ENCODE measurements at places on chromosomes 2 and 18.
A peak's percentile ranks its signal among the peaks of the same experiment; 100 is the strongest.

DNA sequence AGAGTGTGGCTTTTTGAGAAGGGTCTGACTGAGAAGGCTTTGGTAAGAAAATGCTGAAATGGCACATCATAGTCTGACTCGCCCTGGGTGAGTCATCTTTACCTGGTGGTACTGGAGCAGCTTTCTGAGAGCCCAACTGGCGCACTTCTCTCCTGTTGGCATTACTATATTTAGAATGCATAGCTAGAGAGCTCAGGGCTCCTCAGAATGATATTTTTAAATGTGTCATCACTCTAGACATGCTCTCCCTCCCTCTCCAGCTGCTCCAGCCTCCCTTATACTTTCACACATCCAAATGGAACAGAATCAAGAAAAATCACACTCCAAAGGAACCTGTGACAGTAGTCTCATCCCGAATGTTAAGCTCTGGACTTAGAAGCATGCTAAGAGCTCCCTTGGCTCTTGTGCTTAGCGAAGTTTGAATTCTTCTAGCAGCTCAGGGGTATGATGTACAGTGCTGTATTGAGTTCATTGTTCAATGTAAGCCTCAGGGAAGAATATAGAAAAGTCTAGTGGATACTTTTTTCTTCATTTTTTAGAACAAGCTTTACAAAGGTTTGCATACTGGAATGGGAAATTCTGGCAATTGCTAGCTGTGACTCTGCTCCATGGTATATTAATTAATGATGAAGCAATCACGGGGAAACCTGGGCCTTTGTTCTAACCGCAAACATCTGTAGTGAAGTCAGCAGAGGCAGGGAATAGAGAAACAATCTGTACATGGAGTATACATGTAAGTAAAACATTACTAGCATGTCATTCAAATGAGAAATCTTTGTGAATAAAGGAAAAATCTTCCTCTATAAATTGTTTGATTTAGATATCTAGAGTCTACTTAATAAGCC lies 751.2 kb upstream of the NRXN1 start:
- DNase-seq: no peak

DNA sequence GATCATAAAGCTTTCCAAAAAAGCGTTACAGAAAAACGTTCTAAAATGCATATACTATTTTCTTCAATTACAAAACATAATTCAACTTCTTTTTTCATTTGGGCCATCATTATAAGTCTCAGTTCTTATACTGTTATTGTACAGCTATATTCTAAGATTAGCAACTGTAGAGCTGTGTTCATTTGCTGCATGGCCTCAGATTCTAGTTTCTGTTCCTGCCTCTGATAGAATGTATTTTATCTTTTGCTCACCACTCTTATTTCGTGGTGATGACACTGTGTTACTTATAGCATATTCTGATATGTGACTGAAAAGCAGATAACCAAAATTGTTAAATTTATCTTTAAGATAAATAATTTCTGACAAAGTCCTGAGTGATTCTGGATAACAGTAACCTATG lies 67.2 kb downstream of the PTRHD1 start:
- no peak for DNase-seq

DNA sequence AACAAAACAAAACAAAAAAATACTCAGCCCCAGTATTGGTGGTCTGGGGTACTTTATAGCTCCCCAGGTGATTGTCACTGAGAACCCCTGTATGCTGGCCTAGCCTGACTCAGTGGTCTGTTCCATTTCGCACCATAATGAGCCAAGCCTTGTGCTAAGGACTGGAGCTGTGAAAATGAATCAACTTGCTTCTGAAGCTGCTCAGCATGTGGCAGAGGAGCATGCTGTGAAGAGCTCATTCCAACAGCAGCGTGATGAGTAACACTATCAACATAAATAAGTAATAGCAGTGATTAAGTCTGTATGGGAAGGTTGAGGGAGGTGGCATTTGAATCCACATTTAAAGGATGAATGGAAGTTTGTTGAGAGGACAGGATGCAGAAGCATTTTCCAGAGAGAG lies 67.2 kb upstream of the ATL2 start:
- no peak for DNase-seq

DNA sequence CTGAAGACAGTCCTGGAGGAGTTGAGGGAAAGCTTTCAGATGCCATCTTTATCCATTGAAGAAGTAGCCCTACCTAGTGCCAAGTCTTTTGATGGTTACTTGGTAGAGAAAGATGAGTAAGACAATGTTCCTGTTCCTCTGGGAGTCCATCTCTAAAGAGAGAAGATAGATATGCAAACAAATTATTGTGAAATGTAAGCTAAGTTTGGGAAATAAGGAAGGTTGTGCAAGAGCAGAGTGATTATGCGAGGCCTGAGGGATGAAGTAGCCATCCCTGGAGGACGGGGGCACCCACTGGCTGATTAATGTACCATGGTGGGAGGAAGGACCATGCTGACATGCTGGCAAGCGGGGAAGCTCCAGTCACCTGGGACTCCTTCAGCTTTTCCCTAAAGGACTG lies 994 bp upstream of the DTNA start:
- DNase-seq: no peak

GRCh38 chr2:215904101-215904500 lies 109.2 kb downstream of the MREG start:
- DNase-seq: no peak

DNA sequence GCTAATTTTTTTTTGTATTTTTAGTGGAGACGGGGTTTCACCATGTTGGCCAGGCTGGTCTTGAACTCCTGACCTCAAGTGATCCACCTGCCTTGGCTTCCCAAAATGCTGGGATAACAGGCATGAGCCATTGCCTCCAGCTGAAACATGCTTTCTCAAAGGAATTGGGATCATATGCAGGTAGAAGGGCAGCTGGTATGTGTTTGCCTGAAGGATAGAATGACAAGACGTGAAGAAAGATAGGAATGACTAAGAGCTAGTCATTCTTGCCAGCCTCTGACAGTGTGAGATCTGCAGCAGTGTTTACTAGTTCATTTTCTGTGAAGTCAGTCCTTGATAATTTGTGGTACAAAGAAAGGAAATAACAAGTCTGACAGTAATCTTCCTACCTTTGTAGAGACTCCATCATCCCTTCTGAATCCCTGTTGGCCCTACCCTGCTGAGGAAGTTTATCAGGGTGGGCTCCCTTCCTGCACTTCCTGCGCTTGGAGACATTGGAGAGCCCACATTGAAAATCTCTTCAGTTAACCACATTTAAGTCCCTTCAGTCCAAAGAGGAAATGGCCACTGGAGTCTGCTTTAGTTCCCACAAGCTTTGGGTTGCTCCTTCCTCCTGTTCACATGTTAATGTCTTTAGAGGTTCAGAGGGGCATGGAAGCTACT lies 14.7 kb downstream of the CFLAR start:
- DNase-seq: peak; percentile 89

GRCh38 chr2:16031058-16031847 lies 90.9 kb downstream of the MYCN start:
- no peak for DNase-seq

- DNase-seq: no peak
These were observed 4.7 kb downstream of the PRKD3 start for GRCh38 chr2:37319754-37320609.

- DNase-seq: no peak
These were observed 849.9 kb downstream of the DCDC2C start for GRCh38 chr2:4553241-4553640.

- no peak for DNase-seq
These were observed 92.5 kb upstream of the LRATD1 start for GRCh38 chr2:14540015-14540414.

GRCh38 chr2:175180701-175181103 lies 808 bp downstream of the ATP5MC3 start:
- peak; percentile 72 for DNase-seq

GRCh38 chr2:8719528-8719927 lies 37.7 kb downstream of the ID2 start:
- no peak for DNase-seq

DNA sequence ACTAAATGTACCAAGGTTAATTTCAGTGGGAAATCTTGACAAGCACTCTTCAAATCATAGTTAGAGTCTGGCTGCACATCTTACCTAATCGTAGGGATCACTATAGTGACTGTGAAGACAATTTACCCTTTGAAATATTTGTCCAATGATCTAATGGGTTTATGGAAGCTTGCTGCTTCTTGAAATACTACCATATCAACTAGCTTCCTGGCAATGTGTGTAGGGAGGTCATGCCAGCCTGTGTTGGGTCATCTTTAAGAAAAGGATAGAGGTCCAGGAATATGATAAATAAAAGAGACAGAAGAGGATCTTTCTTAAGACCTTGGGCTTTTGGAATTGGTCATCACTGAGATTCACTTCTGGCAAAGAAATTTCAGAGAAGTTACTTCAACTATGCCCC lies 84.4 kb downstream of the POLE4 start:
- no peak for DNase-seq

GRCh38 chr2:238847841-238848690 lies at the start of gene TWIST2:
TWIST2 (plus strand) TSS chr2:238848085; CDS start chr2:238848216, 131 bp downstream.
- no peak for DNase-seq

- no peak for DNase-seq
These were observed 76.4 kb upstream of the DYNC1I2 start for GRCh38 chr2:171610824-171611223.

GRCh38 chr2:123953846-123954245 lies 71.2 kb upstream of the CNTNAP5 start:
- DNase-seq: no peak

DNA sequence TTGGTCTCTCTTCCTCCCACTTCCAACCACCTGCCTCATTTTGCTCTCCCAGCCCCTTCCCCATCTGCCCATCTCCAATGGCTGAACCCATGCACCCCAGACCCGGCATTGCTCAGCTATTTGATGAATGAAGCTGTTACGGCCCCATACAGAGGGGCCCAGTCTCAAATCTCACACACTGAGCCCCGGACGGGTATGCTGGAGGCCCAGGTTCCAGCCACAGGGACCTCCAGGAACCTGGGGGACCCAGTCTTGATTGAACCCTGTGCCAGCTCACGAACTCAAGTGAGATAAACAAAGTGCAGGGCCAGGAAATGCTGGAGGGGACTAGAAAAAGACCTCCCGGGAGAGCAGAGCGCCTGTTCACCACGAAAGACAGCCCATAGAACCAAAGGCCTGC lies 63.4 kb upstream of the TEX51 start:
- DNase-seq: no peak

DNA sequence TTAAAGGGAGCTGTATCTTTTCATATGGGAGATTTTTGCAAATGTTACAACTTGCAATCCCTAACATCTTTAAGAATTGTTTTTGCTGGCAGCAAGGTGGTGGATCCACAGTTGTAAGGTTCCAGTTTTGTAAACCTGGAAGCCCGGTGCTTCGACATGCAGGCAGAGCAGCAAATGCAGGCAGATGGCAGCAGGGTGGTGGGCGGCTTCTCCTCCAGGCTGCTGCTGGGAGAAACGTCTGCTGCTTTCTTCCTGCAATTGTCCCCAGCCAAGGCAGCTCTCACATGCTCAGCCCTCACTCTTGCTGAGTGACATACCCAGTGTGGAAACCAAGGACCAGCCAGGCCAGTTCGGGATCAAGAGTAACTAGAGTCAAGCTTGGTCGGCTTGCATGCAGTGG lies 166.0 kb downstream of the SEPTIN10 start:
- no peak for DNase-seq

- no peak for DNase-seq
These were observed 60.1 kb downstream of the NABP1 start for GRCh38 chr2:191738003-191738402.

DNA sequence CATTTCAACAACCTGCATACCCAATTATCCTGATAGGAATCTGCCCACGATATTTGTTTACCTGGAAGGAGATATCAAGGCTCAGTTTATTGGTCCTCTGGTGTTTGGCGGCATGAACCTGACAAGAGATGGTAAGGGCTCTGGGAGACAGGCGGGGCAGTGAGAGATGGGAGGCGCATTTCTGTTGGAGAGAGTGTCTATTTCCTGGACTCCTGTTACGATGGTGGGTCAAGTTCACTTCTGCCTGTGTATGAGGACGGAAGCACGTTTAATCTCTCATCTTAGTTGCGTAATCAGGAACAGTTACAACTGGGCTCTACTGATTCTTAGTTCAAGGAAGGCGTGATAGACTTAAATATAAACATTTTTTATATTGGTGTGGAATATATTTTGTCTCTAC lies 8.9 kb downstream of the PDCL3 start:
- no peak for DNase-seq

GRCh38 chr18:23204589-23205235 lies 69.4 kb downstream of the CABLES1 start:
- DNase-seq: no peak
